ENCODE measurements at places on chromosomes 13 and 19. TPM values are rescaled to one million over a fixed set of nuclear protein-coding genes. Genes with fewer than 3 reads are reported as not detected.

DNA sequence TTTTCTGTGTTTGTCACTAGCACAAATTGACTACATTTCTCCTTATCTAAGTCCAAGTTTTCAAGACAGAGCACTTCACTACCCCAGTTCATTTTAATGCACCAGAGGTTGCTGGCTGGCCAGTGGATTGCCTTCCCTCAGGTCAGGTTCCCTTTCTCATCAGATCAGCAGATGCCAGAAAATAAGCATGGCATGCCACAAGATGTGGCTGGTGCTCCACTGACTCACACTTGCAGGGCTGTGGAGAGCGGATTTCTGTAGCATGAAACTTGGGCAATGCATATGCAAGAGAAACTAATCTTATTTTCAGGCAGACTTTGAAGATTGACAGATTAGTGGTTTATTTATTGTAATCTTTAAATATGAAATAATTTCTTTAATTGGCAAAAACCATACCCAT, 79.5 kb downstream of the RUBCNL start:
- DNase-seq, result no peak

DNA sequence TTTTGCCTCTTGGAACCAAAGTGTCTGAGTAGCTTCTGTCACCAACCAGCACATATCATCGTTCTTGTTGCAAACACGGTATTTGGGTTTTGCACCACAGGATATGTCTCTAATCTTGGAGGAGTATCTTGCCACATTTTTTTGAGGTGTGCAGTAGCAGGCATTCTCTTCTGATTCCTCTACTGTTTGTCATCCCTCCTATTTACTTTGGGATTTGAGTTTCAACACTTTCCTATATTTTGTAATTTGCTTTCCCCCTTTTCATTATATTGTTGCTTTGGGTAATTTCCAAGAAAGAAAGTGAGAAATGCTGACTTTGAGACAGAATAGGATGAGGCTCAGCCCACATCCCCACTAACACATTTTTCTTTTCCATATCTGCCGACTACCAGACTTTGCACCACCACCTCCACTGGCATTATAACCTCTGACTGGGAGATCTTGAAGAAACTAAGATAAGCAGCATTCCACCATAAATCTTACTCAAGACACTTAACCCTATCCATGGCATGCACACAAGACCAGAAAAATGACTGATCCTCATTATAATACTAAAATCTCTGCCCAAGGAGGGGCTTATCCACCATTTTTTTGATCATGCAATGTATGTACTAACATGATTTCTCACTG, 12.0 kb upstream of the DZIP1 start:
- DNase-seq, result no peak

Gene SIRT6
- 29.7 TPM for total RNA-seq

Gene OVOL3
- not detected for total RNA-seq

Gene CGB8
- total RNA-seq, result not detected

DNA sequence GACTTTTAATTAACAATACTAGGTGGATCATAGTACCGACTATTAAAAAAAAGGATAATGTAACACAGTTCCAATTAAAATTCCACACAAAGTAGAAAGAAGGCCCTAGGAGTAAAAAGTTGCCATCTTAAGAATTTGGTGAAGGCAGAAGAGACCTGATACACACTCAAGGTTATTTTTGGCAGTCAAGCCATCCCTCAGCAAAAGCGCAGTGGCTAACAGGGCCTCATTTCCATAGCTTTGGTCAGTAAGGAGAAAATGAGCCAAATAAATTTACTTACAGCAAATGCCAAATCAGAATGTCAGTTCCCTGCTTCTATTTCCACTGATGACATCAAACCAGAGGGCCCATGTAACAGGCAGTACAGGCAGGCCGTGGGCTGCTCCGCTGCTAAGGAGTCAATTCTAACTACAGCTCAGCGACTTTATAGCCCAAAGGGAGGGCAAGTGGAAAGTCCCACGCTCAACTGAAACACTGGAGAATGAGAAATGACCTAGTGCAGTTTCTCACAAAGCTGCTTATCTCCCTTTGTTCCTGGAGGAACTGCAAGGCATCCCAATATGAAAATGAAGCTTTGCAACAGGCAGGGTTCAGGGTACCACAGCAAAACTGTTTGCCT, 6.3 kb downstream of the ARGLU1 start:
- DNase-seq, result peak; percentile 82

Gene CATSPERD
- not detected for total RNA-seq

Gene PSG6
- not detected for total RNA-seq

Gene CEACAM16
- total RNA-seq, result not detected

Gene SPACA4
- total RNA-seq, result not detected

Gene ZSCAN5B
- not detected for total RNA-seq

- peak; percentile 40 for DNase-seq
Observed at GRCh38 chr19:35704218-35704617, at the start of gene ZBTB32. ZBTB32 (plus strand) TSS chr19:35704558; CDS start chr19:35714627, 10,069 bp downstream.

DNA sequence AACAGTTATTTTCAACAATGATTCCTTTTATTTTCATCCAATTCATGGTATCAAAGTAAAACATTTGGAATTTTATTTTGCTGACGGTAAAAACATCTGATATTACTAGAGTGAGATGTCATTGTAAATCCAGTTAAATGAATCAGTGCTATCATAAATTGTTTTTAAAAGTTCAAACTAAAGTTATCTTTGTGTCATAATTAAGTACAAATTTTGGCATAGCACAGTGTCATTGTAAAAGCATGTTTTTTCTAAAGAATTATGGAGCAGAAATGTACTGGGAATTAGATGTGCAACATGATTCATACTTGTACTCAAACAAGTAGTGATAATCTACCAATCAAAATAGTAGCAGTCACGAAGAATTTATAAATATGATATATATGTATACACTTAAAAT, 92.8 kb downstream of the FAM216B start:
- no peak for DNase-seq

Gene LGALS7B
- not detected for total RNA-seq

Gene IQCN
- 0.36 TPM for total RNA-seq

DNA sequence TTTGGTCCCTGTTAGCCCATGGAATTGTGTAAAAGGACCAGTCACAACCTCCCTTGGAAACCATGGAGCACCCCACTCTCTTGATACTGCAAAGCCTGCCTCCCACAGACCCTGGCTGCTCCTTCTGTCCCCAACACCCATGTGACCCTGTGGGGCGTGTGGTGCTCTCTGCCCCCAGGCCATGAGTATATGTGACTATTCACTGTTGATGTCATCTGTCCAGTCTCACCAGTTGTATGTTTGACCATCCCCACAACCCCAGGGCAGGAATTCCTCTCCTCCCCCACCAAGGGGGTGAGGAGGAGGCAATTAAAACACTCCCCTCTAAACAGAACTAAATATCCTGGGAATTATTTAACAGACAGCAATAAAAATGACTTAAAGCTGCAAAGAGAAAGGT, 35.2 kb downstream of the KCTD15 start:
- no peak for DNase-seq

Gene DLEU7
- not detected for total RNA-seq
